ENCODE measurements at places on chromosomes 3 and 15. TPM values are rescaled to one million over a fixed set of nuclear protein-coding genes. Genes with fewer than 3 reads are reported as not detected.

Gene UROC1
- total RNA-seq: not detected

Gene MYZAP
- 0.25 TPM for total RNA-seq

Gene CHRFAM7A
- total RNA-seq: 2.7 TPM

Gene TRANK1
- 8.1 TPM for total RNA-seq

Gene ZFAND6
- total RNA-seq: 76.5 TPM
